NCI-H1436 (cell line): ENCODE measurements at places on chromosomes 4 and X.

GRCh38 chrX:71103110-71103983 lies 3.2 kb downstream of the CXorf65 start:
- DNase-seq = peak; percentile 82

GRCh38 chr4:1502976-1503375 lies 96.7 kb upstream of the NKX1-1 start:
- DNase-seq = no peak

DNA sequence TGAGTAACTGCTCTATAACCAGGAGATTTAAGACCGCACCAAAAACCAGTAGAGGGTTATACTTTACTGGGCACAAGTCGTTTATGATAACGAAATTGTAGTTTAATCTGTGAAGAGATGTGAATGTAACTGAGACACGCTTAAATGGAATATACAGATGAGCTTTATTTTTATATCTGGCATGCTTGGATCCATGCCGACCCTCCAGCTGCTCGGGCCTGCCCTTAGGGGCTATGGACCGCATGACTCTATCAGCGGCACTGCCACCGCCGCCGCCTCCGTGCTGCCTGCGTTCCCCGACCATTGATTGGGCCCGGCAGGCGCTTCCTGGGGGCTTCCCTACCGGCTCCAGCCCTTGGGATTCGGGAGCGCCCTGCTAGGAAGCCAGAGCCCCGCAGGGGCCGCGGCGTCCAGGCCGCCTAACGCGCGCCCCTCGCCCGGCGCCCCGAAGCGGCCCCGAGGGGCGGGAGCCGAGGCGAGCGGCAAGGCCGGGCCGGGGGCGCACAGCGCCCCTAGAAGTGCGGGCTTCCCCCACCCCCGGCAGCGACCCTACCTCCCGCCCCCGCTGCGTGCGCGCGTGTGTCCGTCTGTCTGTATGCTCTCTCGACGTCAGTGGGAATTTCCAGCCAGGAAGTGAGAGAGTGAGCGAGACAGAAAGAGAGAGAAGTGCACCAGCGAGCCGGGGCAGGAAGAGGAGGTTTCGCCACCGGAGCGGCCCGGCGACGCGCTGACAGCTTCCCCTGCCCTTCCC lies at the start of gene NFKB1:
Gene NFKB1, plus strand, starts transcription at position 664 of the 751 bp plus-strand sequence. CDS start 24,160 bp downstream, outside the sequence.
- peak; percentile 6 for DNase-seq

DNA sequence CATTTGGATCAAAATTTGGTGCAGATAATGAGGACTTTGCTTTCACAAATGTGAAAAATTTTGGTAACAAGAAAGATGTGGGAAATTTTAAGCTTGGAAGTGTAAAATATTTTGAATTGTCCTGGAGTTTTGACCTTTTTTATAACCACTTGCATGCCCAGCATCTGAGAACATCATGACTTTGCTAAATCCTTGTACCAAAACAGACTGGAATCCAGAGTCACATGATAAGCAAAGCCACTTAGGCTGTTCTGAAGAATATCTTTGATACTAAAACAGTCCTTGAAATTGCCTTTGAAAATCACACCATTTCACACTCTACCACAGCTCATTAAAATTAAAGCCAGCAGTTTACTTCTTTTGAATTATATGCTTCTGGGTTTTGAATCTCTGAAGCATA lies 2.5 kb upstream of the PPM1K start:
- DNase-seq = no peak

DNA sequence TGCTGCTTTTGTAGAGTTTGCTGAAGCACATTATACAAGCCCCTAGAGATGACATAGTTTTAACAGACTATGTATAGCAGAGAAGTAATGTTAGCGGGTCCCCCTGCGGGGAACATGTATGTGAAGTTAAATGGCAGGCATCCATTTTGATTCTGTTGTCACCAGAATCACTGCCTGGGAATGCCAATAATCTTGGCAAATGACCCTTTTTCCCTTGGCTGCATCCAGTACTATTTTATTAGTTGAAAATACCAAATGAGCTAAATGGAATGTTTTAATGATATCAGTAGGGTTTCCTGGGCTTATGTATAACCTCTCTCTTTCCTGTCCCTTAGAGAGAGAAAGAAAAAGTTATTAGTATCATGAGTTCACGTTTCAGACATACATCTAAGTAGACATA lies 93.6 kb downstream of the LIMCH1 start:
- DNase-seq = no peak
